Esophagus muscularis mucosa (tissue), 4 donors: ENCODE measurements at places on chromosomes 6 and 20. TPM values are rescaled to one million over a fixed set of nuclear protein-coding genes. Genes with fewer than 3 reads are reported as not detected.
A peak's percentile ranks its signal among the peaks of the same experiment; 100 is the strongest.

DNA sequence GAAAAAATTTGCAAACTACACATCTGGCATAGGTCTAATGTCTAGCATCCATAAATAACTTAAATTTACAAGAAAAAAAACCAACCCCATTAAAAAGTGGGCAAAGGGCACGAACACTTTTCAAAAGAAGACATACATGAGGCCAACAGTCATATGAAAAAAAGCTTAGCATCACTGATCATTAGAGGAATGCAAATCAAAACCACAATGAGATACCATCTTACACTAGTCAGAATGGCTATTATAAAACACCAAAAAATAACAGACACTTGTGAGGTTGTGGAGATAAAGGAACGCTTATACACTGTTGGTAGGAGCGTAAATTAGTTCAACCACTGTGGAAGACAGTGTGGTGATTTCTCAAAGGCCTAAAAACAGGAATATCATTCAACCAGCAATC is 33.7 kb upstream of the EPB41L2 start:
- no peak overlapping the region for H3K27ac ChIP-seq
- no peaks in the 10 kb centered on the region for H3K36me3 ChIP-seq
- DNase-seq, result no peak

DNA sequence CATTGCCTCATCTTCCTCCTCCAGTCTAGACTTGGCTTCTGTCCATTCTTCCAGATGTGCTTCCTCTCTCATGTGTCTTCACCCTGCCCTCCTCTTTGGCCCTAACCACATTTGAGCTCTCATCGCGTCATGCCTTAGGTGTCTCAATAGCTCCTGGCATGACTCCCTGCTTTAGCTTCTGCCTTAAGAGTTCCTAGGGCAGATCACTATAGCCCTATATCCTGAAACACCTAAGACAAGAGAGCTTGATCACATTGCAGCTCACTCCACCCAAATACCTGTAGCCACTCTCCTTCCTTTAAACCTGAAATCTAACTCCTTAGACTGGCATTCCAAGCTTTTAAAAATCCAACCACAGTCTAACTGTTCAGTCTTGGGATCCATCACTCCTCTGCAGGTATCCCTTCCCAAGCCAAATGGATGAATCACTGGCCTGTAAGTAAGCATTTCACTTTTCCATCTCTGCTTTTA is 69.0 kb upstream of the STXBP5 start:
- no peaks in the 10 kb centered on the region for H3K27me3 ChIP-seq
- H3K27ac ChIP-seq, result no peak overlapping the region
- H3K36me3 ChIP-seq, result no peaks in the 10 kb centered on the region
- no peak overlapping the region for H3K4me3 ChIP-seq
- H3K4me1 ChIP-seq, result no peaks in the 10 kb centered on the region

DNA sequence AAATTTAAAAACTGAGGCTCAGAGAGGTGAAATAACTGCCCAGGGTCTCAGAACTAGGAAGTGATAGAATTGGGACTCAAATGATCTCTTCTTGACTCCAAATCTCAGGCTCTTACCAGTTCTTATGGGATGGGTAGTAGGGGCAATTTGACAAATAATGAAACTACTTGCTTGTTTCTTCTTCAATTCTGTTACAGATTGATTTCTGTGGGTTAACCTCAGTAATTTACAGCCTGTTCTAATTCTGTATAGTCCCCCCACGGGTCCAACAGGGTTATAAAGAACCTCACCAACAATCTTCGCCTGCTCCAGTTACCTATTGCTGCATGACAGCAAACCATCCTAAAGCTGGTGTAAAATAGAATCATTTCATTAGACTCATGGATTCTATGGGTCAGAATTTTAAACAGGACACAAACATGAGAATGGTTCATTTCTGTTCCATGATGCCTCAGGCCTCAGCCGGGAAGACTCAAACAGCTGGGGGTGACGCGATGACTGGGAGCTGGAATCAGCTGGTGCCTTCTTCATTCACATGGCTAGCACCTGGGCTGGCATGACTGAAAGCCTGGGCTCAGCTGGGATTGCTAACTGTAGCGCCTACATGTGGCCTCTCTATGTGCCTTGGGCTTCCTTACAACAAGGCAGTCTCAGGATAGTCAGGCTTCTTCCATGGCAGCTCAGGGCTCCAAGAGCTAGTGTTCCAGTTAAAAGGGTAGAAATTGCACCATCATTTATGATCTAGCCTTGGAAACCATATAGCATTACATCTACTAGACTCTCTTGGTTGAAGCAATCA is 6.6 kb upstream of the WFDC2 start:
- no peak for DNase-seq
- H3K4me3 ChIP-seq, result no peak overlapping the region
- H3K4me1 ChIP-seq, result no peaks in the 10 kb centered on the region
- no peaks in the 10 kb centered on the region for H3K36me3 ChIP-seq
- no peak overlapping the region for H3K27ac ChIP-seq

DNA sequence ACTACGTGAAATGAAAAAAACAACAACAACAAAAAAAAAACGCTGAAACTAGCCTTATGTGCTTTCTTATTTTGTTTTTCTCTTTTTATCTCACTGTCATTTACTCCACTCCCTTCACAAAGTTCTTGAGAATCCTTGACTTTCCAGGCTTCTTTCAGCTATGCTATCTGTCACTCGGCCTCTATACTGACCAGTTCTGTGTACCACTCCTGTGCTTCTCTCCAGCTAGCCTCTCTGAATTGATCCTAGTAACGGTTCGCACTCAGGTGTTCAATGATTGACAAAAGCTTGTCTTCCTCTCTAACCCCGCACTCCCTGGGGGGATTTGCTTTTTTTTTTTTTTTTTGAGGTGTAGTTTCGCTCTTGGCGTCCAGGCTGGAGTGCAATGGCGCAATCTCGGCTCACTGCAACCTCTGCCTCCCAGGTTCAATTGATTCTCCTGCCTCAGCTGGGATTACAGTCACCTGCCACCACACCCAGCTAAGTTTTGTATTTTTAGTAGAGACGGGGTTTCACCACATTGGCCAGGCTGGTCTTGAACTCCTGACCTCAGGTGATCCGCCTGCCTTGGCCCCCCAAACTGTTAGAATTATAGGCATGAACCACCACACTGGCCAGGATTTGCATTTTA is 31.8 kb downstream of the MLIP start:
- H3K4me1 ChIP-seq, result no peaks in the 10 kb centered on the region
- H3K36me3 ChIP-seq, result no peaks in the 10 kb centered on the region

DNA sequence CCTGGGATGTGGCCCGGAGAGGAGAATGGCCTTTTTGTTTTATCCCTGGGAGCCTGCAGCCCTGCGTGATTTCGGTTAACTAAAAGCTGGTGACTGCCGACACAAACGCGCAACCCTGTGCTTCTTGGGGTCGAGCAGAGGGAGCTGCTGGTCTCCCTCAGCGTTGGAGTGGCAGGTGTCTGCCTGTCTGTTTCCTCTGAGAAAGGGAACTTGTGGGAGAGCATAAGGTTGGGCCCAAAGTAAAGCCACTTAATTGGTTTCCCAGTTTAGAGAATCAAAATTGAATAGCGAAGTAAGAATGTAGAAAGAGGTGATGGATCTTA is 500 bp downstream of the LTV1 start:
- peak overlapping the region; percentile 86 for H3K4me3 ChIP-seq
- DNase-seq, result no peak

- peaks cover 3% of the 10 kb centered on the region for H3K4me1 ChIP-seq
- H3K27ac ChIP-seq, result no peak overlapping the region
- H3K36me3 ChIP-seq, result no peaks in the 10 kb centered on the region
Observed at GRCh38 chr20:58048096-58048702, 180.3 kb downstream of the ANKRD60 start.

DNA sequence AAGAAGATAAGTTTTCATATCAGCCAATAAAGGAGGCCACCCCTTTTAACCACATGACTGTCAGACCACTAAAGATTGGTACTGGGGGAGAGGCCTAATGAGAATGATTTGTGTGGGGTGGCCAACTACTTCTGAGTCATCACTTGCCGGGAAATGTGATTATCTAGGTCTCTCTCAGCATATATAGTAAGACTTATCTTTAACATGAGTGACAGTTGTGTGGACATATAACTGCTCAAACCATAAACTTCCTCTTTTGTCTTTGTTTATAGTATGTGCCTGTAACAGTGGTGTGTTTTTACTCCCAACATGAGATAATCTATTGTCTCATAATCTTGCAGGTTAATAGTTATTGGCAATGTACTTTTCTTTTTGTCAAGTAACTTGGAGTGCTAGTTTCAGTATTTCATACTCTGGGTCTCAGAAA is 312.4 kb downstream of the CDKAL1 start:
- no peaks in the 10 kb centered on the region for H3K4me1 ChIP-seq
- H3K27me3 ChIP-seq, result no peaks in the 10 kb centered on the region
- no peak overlapping the region for H3K4me3 ChIP-seq

The ADA gene
- total RNA-seq, result 18.4 TPM

The ME1 gene
- 20.5 TPM for total RNA-seq
